ENCODE measurements at places on chromosomes 3 and 15.

GRCh38 chr3:147554332-147554731 is 145.2 kb downstream of the ZIC1 start:
- no peak for DNase-seq

DNA sequence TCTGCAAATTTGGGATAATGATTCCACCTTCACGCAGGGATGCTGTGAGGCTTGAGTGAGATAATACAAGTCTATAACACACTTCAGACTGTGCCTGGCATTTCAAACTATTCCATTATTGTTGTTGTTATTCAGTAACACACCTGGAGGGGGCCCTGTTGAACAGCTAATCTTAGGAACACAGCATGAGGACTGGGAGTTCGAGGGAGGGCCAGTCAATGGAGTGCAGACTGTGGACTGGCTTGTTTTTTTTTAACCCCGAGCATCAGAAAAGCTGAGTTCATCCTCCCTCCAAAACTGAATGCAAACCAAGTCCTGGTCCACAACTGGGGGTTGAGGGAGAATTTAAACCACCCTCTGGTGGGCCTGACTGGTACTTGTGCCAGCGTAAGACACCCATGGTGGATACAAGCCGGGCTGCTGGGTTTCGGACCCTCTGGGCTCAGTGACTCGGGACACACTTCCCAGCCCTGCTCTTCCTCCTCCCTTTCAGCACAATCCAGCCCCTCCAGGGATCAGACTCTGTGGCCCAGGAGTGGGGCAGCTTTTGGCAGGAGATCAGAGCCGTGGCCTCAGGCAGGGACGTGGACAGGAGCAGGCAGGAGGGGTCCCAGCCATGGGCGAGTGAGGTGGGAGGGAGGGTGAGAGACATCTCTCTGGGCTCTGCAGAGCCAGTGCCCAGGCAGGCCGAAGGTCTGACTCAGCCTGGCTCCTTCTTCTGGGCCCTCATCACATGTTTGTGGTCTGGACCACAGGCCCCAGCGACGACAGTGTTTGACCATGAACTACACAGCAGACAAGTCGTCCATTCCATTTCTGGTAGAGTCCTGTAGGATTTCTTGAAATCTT is 36.3 kb upstream of the MEX3B start:
- DNase-seq = no peak

DNA sequence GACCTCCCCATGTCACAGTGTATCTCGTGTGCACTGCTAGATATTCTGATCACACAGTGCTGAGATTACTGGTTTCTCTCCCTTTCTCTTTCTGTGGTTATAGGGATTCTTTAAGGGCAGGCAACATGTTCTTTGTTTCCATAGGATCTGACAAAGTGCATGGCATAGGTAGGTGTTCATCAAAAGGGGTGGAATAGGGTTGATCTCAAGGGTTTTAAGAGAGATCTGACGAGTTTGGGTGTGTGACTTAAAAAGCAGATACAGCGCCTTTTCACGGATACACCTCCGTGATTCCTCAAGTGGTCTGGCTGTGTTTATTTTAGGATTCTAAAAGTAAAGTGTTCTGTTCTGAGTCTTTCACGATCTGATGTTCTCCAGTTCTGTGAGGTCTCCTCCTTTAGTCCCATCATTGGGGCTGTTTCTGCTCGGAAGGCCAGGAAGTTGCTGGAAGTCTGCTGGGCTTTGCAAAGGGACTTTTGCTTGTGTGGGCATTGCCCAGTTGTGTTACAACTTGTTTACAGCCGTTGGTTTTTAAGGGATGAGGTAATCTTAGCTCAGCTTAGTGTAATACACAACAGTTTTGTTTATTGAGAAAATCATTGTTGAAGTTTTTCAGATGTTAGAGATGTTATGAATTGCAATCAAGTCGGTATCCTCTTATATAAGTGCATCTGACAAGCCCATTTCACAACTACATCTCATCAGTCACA is 34.8 kb downstream of the IGF1R start:
- DNase-seq = no peak

DNA sequence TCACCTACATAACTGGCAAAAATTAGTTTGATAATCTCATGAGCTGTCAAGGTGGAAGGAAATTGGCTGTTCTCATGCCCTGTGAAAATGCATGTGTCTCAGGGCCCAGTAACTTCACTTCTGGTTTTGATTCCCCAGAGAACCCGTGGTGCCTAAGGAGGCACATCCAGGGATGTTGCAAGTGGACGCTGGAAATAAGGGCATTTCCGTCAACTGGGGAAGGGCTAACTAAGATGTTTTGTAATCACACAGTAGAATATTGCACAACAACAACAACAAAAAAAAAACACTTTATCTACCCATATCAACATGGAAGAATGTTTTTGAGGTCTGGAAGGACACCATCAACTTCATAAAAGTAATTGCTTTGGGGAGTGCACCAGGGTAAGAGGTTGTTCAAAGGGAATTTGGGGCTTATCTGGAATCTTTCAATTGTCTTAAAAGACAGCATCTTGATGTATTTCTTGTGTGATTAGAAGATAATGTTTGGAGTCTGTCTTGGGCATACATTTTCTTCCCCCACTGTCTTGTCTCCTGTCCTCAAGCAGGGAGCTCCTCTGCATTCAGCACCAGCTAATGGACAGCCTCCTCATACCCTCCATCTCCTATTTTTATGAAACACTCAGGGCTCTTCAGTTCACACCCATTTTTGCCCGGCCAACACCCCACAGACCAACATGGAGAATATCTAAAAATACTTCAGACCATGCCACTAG is 37.2 kb upstream of the PRR20G start:
- no peak for DNase-seq

DNA sequence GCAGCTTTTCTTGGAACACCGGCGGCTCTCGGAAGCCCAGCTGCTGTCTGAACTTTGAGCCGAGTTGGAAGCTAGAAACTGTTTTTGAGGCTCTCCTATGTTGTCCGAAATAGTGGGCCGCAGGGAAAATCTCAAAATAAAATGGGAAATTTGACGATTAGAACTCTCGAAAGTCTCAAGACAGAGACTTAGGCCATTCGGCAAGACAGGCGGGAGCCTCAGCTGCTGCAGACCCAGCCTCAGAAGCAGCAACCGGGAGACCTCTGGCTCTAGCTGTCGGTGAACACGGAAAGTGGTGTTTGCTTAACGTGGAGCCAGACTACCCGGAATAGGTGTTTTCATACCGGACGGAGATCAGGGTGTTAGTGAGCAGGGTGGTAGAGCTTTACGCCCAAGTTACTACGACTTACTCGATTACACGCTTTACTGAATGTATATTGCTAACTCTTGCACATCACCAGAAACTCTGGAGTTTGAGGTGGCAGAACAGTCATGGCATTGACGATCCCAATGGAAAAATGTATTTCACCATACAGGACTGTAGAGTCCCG is 357 bp upstream of the MAN2C1 start:
- no peak for DNase-seq

DNA sequence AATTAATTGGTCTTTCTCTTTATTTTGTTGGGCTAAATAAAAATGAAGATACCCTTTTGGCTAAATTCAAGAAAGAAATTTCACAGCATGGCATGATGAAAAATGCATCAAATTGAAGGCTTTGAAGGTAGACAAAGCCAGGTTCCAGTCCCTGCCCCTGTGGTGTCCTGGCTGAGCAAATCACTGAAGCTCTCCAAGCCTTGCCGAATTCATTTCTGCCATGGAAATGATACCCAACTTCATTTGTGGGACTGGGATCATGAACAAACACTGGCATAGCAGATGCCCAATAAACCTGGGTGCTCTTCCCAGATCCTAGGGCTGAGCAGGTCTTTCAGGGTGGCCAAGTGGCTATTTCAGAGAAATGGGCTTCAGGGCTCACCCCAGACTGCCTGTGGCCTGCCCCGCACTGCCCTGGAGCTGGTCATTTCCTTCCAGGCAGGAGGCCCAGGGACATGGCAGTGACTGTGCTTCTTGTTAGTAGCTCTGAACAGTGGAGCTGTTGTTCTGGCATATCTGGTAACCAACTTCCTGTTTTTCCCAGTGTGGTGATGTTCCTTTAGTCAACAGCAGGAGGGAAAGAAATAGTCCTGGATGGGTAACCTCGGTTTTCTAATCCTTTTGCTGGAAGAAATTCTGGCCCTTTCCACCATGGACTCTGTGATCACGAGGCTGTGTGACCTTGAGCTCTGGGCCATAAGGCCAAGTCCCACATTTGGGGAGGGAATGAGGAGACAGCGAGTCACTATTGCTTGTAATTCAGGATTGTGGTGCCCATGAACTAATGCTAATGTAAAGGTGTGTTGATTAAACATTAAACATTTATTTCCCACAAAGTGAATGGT is 47.6 kb downstream of the CTDSPL start:
- no peak for DNase-seq

- DNase-seq = no peak
Measured at GRCh38 chr15:69150841-69151240, 9.6 kb upstream of the GLCE start.

DNA sequence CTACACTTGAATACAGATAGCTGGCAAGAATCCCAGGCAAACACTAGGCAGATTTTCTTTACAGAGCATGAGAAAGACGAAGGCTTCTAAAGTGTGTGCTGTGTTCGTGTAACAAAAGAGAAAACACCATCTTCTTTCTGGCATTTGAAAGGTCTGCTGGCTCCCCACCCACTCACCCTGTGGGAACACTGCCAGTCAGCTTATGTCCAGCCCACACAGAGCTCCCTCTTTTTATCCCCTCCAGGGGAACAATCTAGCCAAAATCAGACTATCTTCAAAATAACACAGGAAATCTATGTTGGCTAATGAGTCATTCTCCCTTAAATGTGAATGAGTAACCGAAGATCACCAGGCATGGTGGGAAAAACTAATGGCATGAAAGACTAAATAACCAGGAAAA is 45.6 kb upstream of the PAQR5 start:
- no peak for DNase-seq

GRCh38 chr3:169659096-169659819 is 4.3 kb downstream of the MECOM start:
- no peak for DNase-seq

DNA sequence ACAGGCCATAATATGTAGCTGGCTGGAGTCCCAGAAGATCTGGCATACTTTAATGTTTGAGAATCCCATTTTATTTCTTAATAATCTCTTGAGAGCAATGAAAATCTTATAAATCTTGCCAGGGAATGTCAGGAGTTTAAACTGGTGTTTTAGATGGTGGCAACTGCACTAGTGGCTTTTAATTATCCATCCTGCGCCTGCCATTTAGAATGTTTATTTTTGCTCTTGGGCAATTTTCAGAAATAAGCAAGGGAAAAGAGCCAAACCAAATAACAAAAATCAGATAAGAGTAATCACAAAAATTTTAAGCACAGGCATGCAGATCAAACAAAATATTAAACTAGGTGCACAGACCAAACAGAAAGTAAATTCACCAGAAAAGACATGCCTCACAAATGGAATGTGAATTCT is 41.9 kb upstream of the UBP1 start:
- no peak for DNase-seq

GRCh38 chr3:120552184-120553172 is 43.7 kb upstream of the NDUFB4 start:
- DNase-seq = no peak

- no peak for DNase-seq
Measured at GRCh38 chr3:134879990-134880389, 84.9 kb downstream of the EPHB1 start.

GRCh38 chr3:73071952-73072351 is 10.5 kb downstream of the EBLN2 start:
- DNase-seq = no peak

DNA sequence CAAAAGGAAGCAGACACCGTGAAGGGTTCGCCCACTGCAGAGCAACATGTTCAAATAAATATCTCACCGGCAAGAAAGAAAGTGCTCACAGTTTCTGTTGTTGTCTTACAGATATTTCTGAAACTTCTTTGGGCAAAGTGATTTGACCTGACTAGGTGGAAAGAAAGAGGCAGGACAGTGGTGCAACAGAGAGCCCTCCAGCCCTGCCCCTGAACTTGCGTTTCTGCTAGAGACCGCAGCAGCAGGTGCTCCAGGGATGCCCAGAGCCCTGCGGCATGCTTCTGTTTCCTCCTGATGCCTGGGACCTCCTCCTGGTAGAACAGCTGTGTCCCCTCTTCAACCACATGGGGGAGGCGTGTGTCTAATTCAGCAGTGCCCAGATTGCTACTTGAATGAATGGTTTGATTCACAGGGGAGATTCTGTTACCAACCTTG is 123.4 kb downstream of the ATP10A start:
- peak; percentile 22 for DNase-seq

DNA sequence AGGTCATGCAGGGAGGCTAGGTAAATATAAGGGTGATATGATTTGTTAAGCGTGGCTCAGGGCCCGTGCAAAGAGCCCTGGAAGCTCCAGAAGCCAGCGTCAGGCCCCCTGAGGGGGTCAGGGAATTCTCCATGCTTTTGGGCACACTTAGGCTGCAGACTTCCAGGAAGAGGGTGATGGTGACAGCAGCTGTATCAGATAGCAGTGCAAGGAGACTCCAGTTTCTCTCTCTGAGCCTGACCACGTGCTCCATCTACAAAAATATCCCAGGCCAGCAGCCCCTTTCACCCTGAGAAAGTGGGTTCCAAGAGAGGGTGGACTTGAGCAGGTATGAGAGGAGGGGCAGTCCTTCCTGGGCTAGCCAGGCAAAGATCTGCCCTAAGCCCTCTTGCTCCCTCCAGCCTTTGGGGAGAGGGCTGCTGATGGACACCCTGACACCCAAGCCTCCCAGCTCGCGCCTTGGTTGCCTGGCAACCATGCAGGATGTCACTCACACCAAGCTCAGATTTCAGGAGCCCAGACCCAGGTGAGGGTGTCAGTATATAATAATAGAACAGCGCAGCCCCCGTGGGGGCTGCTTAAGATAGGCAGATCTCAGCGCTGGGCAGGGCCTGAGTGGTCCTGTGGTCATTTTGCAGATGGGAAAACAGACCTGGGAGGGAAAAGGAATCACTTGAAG is 35.8 kb downstream of the ATP2B2 start:
- DNase-seq = no peak

GRCh38 chr3:67655364-67656121 is 1.1 kb upstream of the SUCLG2 start:
- peak; percentile 46 for DNase-seq

- no peak for DNase-seq
Measured at GRCh38 chr3:14837878-14838258, 19.1 kb downstream of the FGD5 start.

DNA sequence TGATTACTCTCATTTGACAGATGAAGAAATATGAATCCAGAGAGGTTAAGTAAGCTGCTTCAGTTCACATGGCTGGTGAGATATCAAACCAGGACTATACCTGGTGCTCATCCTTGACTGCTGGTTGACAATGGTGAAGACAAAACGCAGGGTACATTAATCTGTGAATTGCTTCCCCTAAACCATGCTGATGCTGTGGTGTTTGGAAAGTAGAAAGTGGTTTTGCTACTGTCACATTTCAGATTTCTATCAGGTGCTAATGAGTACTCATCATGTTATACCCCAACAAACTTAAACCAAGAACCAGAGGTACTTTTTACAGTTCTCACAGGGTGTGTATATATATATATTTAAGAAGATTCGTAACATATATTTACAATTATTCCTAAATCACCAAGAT is 85.0 kb upstream of the PRTG start:
- DNase-seq = no peak
